ENCODE measurements at places on chromosomes 16 and 17.

DNA sequence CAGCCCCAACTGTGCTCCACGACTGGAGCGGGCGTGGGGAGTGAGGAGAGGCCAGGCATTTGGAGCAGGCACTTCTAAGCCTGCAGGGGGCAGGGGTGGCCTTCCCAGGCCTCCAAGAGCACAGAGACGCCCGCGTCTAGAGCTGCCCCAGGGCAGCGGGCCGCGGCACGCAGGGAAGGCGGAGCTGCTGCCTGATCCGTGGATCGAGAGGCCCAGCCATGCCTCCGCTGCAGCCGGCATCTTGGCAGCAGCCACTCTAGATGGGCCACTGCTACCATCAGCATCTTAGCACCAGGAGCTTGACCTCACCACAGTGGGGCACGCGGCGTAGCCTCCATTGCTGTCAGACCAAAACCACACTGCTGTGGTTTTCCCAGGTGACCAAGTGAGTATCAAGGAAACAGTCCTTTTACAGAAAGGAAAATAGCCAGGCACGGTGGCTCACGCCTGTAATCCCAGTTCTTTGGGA lies 20.4 kb upstream of the WDR45B start:
- peak; percentile 61 for DNase-seq

- peak; percentile 19 for DNase-seq
Measured at GRCh38 chr16:495127-495748, 32.3 kb upstream of the CAPN15 start.

DNA sequence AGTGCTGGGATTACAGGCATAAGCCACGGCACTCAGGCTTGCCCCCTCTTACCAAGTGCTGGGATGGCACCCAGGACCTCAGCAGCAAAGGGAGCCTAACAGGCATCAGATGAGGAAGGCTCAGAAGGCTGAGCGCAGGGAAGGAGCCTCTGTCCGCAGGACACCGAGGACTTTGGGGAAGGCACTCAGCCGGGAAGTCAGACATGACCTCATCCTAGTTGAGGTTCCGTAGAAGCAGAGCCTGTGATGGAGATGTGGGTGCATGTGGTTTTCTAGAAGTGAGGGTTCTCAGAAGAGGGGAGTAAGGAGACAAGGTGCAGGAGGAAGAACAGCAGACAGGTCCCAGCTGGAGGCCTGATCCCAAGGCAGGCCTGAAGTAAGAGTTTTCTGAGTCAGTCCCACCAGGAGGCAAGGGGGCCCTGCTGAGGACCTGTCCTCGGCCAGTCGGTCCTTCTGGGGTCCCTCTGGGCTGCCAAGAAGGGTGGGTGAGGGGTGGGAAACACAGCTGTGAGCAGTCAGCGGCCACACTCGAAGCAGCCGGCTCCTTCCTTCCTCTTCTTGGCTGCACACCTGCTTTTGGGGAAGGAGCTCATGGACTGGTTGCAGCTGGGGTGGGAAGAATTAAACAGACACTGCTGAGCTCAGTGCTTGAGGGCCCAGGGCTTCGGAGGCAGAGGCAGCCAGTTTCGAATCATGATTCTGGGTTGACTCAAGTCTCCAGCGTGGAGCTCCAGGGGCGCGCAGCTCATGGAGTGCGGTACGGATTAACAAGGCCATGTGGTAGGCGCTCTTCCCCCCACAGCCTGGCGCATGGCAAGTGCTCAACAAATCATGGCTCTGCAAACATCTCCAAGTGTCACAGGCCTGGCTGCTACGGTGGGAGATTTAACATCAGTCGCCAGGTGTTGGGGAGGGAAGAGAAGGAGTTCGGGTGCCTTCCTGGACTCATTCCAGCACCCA lies 38.9 kb upstream of the SNN start:
- DNase-seq, result no peak

GRCh38 chr17:29576214-29577000 lies 7.9 kb downstream of the TP53I13 start:
- DNase-seq, result no peak

Measured in DMS153 (cell line).